ENCODE measurements at places on chromosomes 3 and 15.

- no peak for DNase-seq
Measured at GRCh38 chr3:133979553-133979952, 50.2 kb downstream of the SLCO2A1 start.

- no peak for DNase-seq
Measured at GRCh38 chr3:73475175-73475574, 149.6 kb downstream of the PDZRN3 start.

GRCh38 chr3:142481196-142481595 lies 33.4 kb upstream of the XRN1 start:
- no peak for DNase-seq

GRCh38 chr15:35545316-35545823 lies 595 bp downstream of the DPH6 start:
- no peak for DNase-seq

- no peak for DNase-seq
Measured at GRCh38 chr3:112482675-112483074, 16.6 kb downstream of the BTLA start.

All from AG04449 (cell line).